ENCODE measurements at places on chromosomes 5 and 9.

GRCh38 chr9:10204276-10204675 is 408.5 kb downstream of the PTPRD start:
- no peak for DNase-seq

- no peak for DNase-seq
Observed at GRCh38 chr5:138289296-138289695, 14.9 kb upstream of the GFRA3 start.

GRCh38 chr5:135533794-135534193 is 2.0 kb downstream of the NEUROG1 start:
- DNase-seq: no peak

- DNase-seq: peak; percentile 42
Observed at GRCh38 chr9:129102791-129103594, 7.6 kb downstream of the CRAT start.

Data from germinal center (tissue), 1 donor.